ENCODE measurements at places on chromosomes 16 and 17. TPM values are rescaled to one million over a fixed set of nuclear protein-coding genes. Genes with fewer than 3 reads are reported as not detected.

DNA sequence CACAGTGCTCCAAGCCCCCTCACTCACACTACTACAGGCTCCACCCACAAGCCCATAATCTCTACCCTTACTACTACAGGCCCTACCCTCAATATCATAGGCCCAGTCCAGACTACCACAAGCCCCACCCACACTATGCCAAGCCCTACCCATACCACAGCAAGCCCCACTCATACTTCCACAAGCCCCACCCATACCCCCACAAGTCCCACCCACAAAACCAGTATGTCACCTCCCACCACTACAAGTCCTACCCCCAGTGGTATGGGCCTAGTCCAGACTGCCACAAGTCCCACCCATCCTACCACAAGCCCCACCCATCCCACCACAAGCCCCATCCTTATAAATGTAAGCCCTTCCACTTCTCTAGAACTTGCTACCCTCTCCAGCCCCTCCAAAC is 13.8 kb downstream of the RIPOR1 start:
- DNase-seq, result peak; percentile 76

- DNase-seq, result no peak
Measured at GRCh38 chr17:76883744-76884525, 15.7 kb downstream of the MGAT5B start.

DNA sequence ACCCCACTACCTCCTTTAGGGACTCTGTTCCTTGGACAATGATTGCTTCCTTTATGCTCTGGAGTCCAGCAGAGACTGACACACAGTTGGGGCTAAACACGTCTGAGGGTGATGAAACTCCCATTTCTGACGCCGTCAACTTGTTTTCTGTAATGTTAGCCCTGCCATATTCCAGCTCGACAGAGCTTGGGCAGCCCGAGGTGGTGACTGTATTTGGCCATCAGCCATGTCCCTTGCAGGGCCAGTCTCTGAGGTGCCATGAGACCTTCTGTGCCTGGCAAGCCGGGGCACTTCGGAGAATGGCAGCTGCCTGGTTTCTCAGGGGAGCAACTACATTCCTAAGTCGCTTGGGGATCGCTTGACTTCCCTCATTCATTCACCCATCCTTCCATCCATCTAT is 278.9 kb upstream of the TNRC6C start:
- peak; percentile 13 for DNase-seq

GRCh38 chr16:85227084-85227945 is 115.0 kb upstream of the CIBAR2 start:
- DNase-seq, result peak; percentile 63

Gene NPIPB6
- 3.4 TPM for total RNA-seq

DNA sequence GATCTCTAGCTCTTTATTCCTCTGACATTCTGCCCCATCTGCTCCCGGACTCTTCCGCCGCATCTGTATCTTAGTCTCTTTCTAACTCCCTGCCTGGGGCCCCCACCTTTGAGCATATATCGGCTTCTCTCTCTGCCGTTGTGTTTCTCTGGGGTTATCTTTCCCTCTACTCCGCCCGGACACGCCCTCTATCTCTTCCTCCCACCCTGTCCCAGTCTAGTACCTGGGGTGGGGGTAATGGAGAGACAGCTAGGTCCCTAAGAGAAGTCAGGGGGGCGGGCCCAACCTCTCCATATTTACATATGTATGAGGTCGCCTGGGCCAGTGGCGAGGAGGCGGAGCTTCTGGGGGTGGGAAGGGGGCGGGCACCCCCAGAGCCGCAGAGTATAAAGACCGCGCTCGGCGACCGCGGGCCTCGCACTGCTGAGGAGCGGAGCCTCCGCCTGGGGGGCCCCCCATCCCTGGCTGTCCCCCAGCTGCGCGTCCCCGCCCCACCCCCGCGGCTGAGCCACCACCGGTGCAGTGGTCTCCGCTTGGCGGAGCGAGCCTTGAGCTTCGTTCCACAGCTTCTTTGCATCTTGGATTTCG is at the start of gene ATP1B2:
Gene ATP1B2 (plus strand): TSS at position 418 of the 588 bp plus-strand sequence. CDS start 593 bp downstream, outside the sequence.
- peak; percentile 93 for DNase-seq

Gene TNFSF12
- total RNA-seq, result 106 TPM

DNA sequence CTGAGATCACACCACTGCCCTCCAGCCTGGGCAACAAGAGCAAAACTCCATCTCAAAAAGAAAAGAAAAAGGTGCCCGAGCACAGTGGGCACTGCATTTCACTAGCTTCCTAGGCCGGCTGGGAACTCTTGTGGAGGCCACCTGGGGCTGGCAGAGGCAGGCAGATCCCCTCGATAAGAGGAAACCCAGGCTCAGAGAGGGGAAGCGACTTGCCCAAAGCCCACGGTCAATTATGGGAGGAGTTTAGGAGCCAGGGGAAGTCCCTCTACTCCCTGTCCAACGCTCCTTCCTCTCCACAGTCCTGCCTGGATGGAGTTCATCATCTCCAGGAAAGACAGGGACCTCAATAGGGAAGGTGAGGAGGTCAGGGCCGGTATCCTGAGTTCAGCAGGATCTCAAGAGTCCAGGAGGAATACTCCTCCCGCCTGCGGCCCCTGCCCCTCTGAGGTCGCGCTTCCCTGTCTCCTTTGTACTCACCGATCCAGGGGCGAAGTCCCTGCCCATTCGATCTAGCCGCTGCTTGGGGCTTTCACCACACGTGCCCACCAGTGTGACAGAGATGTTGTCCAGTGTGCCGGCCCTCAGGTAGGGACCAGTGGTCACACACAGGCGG is 841 bp downstream of the ALOXE3 start:
- no peak for DNase-seq

DNA sequence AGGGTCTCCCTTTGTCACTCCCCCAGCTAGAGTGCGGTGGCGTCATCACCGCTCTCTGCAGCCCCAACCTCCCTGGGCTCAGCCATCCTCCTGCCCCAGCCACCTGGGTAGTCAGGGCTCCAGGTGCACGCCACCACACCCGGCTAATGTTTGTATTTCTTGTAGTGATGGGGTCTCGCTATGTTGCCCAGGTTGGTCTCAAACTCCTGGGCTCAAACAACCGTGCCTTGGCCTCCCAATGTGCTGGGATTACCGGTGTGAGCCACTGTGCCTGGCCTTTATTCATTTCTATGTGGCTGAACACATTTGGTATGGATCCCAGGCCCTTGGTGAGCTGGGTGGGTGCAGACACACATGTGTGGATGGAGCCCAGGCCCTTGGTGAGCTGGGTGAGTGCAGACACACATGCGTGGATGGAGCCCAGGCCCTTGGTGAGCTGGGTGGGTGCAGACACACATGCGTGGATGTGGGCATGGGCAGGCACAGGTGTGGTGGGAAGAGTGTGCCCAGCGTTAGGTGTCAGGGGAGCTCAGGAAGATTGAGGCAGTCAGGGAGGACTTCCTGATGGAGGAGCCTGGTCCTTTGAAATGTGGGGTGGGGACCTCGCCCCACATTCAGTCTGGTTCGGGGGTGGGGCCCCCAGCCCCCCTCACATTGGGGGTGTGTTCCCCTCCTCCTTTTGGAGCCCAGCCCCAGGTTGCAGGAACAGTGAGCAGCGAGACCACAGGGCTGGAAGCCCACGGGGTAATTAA is 37.1 kb downstream of the SOX8 start:
- no peak for DNase-seq

GRCh38 chr16:6958184-6958583 is 374.5 kb upstream of the RBFOX1 start:
- DNase-seq, result no peak

Gene ZC3H7A
- total RNA-seq, result 45.5 TPM

- no peak for DNase-seq
Measured at GRCh38 chr16:14056970-14057369, 14.1 kb upstream of the MRTFB start.

Gene SP6
- total RNA-seq, result not detected

- peak; percentile 50 for DNase-seq
Measured at GRCh38 chr16:85667261-85667660, 21.5 kb downstream of the GINS2 start.

DNA sequence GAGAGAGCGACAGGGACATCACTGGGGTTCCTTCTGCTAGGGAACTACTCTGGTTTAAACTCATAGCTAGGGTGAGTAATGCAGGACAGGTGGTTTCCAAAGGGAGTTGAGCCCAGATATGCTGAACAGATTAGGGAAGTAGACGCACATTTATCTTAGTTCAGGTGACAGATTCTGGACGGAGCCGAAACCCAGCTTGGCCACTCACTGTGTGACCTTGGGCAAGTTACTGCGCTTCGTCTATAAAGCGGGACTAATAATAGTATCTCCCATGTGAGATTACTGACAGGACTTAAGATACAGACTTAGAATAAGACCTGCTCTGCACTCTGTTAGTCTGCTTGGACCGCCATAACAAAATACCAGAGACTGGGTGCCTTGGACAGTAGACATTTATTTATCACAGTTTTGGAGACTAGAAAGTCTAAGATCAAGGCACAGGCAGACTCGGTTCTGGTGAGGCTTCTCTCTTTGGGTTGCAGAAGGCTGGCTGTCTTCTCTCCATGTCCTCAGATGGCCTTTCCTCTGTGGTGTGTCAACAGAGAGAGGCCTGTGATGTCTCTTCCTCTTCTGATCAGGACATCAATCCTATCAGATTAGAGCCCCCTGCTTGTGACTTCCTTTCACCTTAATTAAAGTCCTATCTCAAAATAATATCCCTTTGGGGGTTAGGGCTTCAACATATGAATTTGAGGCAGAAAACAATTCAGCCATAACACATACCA is 12.1 kb downstream of the SCNN1G start:
- DNase-seq, result no peak

GRCh38 chr16:78638371-78638770 is 538.9 kb downstream of the WWOX start:
- DNase-seq, result no peak

Gene CNTNAP4
- 0.28 TPM for total RNA-seq

DNA sequence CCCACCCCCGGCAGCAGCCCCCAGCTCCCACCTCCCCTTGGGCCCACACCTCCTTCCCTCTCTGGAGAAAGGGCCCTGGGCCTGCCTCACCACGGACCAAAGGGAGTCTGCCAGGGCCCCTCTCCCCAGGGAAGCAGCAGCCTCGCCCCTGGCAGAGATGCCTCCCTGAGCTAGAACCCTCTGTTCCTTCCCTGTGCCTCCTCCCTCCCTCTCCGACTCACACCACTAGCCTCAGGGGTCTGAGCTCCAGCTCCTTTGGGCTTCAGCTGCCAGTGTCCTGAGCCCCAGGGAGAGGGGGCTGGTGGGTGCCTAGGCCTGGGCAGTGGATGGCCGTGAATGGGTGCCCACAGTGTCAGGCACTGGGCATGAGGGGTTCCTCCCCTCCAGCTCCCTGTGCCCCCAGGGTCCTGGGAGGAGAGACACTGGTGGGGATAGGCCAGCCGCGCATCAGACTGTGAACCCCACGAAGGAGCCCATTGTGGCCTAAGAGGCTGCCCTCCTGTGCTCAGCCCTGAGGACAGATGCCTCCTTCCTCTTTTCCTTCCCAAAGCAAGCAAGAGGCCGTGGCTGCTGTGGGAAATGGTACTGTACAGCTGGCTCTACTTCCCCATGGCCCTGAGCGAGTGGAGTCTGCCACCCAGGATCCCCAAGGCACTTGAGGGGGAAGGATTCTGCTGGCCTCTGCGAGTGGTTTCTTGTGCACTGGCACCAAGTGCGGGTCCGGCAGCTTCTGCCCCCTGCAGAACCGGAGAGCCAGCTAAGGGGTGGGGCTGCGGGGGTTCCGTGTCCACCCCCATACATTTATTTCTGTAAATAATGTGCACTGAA is 20.7 kb downstream of the MMP15 start:
- DNase-seq, result no peak

DNA sequence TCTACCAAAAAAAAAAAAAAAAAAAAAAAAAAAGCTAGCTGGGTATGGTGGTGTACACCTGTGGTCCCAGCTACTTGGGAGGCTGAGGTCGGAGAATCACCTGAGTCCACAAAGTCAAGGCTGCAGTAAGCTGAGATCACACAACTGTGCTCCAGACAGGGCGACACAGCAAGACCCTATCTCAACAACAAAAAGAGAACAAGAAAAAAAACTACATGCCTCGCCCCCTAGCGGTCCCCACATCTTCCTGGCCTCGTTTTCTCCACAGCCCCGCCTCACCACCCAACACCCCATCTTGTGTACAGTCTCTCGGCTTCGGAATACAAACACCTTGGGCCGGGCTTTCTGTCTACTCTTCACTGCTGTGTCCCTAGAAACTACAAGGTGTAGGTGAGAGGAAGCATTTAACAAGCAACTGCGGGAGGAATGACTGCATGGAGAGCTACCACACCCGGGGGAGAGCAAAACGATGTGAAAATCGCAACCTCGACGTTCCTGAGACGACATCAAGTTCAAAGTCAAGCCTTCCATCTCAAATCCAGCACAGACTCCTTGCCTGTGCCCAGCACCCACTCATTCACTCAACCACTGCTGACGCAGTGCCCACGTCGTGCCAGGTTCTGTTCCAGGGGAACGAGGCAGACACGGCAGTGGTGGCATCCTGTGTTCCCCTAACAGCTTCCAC is 9.0 kb downstream of the NTAN1 start:
- no peak for DNase-seq

Gene CD7
- 4.3 TPM for total RNA-seq

- peak; percentile 78 for DNase-seq
Measured at GRCh38 chr17:7886227-7887037, 2.2 kb upstream of the CHD3 start.

Gene KRTAP3-3
- total RNA-seq, result not detected

Gene COX6A2
- total RNA-seq, result not detected

DNA sequence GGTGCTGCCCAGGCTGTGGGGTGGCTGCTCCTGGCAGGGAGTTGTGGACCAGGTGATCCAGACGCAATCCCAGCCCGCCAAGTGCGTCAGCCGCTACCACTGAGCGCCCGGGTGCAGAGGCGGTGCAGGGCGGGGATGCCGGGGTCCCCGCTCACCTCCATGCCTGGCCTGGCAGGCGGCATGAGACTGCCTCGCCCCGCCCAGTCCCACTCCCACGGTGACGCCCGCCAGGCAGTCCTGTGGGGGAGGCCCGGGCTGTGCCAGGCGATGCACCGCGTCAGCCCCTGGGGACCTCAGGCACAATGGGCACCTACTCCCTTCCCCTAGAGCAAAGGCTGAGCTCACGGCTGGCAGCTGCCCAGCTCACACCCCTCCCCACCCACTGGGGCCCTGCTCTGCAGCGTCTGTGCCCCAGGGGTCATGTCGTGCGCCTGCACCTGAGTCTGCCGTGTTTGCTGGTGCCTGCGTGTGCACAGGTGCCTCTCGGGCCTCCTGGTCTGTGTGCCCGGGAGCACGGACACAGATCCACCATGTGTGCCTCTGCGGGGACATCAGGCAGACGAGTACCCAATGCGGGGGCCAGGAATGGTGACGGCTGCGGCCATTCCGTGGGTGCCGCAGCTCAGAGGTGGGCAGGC is 5.3 kb downstream of the RPUSD1 start:
- DNase-seq, result no peak

- peak; percentile 78 for DNase-seq
Measured at GRCh38 chr17:4604111-4604644, 19.8 kb downstream of the SMTNL2 start.
